Stimulated activated CD4-positive, alpha-beta T cell treated with anti-CD3 and anti-CD28 coated beads, TNF-alpha, amount 100 ng/mL, for 1 hour (primary cell): ENCODE measurements at places on chromosomes 5 and 9.

DNA sequence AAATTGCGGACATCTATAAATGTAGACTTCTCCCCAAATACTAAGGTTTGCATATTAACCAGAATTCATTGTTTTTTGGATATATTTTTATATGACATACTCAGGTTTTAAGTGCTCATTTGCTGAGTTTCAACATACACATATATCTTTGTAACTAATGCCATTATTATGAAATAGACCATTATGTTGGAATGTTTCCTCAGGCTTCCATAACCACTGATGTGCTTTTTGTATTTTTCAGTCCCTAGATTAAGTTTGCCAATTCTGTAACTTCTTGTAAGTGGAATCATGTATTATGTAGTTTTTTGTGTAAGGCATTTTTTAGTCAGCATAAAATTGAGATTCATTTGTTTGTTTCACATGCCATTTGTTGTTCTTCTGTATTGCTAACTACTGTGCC is 32.1 kb downstream of the HSPA4 start:
- no peak for DNase-seq

- DNase-seq: no peak
Observed at GRCh38 chr5:170408226-170408625, 19.1 kb upstream of the KCNMB1 start.

DNA sequence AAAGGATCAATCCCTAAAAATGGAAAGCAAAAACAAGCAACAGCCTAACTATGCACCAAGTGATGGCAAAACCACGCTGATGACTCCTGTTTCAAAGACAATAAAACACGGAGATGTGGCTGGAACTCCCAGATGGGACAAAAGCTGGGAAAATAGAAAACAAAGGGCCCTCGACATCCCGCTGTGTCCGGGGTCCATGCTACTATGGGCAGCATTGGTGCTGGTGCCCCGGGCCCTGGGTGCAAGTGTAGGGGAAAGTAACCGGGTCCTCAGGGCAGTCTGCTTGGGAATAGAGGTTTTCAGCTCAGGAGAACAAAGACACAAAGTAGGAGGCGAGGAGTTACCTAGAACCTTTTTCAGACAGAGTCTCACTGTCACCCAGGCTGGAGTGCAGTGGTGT is 46.1 kb downstream of the MRPL36 start:
- no peak for DNase-seq

GRCh38 chr9:122159925-122160246 is 178 bp downstream of the MORN5 start:
- DNase-seq: no peak

DNA sequence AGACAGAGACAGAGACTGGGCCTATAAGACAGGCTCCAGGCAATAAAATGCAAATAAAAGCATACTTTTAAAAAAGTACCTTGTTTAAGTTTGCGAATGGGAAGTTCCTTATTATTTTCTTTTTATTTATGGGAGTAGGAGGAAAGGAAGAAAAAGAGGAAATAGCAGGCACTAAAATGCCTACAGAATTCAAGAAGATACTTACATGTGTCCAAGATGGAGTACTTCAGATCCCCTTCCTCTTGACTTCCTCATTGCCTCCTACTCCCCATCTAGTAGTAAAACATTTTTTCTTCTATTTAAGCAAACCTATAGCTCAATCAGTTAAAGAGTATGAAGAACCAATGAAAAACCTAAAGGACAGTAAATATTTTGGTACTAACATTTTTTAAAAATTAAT is 24.8 kb downstream of the GKAP1 start:
- DNase-seq: no peak

GRCh38 chr5:146744068-146744745 is 134.3 kb downstream of the PPP2R2B start:
- DNase-seq: no peak

DNA sequence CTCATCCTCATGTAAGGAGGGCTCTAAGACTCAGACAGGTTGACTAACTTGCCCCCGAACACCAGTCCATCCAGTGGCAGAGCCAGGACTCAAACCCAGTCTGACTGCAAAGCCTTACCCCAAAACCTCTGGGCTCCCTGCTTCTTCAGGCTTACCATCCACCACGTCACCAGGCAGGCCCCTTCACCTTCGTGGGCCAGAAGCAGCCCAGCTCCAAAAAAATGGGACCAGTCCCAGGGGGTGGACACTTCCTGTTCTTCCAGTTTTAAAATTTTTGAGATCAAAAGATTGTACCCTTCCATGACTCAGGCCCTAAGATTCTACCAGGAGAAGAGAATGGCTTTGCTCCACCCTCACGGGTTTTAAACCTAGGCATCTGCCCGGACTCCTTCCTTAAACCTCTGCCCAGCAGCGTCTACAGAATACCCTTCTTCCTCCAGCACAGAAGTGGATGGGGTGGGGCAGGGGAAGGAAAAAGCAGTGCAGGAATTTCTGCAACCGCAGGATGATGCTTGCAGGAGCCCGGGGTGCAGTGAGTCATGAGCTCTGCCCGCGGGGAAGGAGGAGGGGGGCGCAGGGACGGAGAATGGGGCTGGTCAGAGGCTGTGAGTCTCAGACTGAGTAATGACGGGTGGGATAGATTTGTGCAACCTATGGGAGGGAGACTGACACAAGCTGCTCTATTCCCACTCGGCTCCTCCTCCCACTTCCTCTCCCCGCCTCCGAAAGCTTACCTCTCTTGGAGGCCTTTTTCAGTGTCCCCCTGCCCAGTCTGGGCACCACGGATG is 50.4 kb upstream of the STXBP1 start:
- DNase-seq: no peak

- DNase-seq: no peak
Observed at GRCh38 chr5:150429410-150429873, 16.7 kb upstream of the CD74 start.
